Activated naive CD4-positive, alpha-beta T cell (primary cell): ENCODE measurements at places on chromosomes 4 and X.

DNA sequence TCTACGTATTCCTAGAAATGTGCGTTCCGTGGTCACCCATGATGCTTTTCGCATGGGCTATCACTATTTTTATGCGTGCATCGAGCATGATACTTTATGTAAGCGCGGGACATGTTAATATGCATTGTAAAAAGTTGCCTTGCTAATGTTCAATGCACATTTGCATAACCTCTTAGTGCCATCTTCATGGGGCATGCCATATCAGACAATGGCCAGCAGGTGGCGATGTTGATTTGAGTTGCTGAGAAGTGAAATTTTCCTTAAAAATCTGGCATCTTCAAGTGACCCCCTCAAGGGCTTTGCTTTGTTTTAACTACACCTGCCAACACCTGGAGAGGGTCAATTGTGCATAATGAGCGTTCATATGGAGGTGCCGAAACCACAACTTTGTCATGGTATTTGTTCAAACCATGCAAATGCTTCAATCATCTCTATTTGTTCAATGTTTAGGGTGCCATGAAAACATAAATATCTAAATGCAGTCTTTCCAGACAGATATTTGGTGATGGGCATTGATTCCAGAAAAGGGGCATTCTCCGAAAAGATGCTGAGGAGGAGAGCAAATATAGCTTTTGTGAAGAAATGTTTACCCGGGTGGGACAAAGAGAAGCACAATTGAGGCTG, 833.9 kb upstream of the PRKX start:
- peak; percentile 2 for DNase-seq

DNA sequence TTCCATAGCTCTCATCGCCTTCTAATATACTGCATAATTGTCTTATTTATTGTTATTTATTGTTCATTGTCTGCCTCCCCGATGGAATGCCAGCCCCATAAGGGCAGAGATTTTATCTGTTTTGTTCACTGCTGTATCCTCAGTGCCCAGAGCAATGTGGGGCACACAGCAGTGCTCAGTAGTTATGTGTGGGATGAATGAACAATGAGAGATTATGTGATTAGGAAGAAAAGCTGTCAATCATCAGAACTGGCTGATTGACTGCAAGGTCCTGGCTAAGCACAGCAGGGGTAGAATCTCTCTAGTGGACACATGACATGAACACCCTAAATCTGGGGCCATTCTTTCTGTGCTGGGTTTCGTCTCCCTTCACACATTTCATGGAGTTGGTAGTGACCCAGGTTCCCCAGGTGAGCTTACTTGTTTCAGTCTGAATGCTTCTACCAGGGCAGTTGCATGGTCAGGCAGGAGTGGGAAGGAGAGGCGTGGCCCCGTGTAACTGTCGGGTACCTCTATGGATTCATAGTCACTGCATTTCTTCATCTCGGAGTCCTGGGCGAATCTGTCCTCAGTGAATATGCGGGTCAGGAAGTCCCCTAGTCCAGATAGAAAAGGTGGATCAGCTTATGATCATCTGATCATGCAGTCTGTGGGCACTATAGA, 12.6 kb downstream of the PPEF2 start:
- no peak for DNase-seq

- DNase-seq = no peak
Measured at GRCh38 chr4:154014407-154015321, 225.8 kb upstream of the SFRP2 start.

- DNase-seq = no peak
Measured at GRCh38 chr4:95048296-95048695, 290.5 kb downstream of the BMPR1B start.

GRCh38 chr4:53981567-53981966, 82.8 kb downstream of the CHIC2 start:
- DNase-seq = no peak

DNA sequence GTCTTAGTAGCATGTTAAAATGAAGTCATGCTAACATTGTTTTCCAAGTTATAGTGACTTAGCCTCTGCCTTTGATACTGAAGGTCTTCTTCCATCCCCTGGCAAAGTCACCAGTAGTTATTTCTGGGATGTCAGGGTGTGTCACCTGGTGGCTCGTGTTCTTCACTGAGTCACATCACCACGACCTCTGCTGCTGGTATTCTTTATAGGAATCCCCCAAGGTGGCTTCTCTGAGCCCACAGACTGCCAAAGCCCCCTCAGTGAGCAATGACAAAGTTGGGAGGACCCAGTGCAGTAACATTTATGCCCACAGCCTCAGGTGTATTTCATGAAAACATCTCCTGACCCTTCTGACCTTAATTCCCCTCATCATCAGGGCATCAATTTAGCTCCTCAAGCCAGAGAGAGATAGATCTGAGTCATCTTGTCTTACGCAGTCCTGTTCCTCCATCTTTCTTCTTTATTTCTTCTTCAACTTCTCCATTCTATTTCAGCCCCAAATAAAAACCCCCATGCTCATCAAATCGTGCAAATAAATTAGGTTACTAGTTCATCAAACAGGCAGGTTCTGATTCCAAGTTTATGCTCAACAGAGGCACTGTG, 29.3 kb upstream of the GPRIN3 start:
- DNase-seq = no peak
